Activated T-helper 17 cell treated with anti-CD3 and anti-CD28 coated beads, Interleukin-2, amount 50 U/mL, for 72 hours (primary cell): ENCODE measurements at places on chromosomes 5 and 9.
A peak's percentile ranks its signal among the peaks of the same experiment; 100 is the strongest.

DNA sequence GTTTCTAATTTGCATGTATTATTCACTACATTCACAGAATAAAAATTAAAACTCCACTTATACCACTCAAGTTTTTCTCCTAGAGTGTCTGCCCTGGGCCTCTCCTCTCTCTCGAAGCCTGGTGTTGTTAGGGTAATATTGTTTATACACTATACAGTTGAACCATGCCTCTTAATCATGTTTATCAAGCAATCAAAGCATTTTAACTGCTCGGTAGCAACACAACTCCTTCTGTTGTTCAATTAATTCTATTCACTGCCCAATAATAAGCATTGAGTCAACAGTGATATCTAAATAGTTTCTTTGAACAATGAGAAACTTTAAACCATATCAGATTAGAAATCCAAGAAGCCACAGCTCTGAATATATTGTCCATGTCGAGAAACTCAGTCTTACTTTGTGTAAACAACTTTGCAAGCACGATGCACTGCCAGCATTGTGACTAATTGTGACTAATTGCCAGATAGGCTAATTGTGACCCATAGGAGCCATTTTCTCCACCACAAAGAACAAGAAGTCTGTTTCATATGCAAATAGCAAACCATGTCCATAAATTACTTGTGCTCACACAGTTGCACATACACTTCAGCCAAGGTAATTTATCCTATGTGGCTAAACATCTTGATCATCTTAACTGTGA lies at the start of gene DNAH5:
TSS of gene DNAH5 (minus strand) at position 129 of the 640 bp plus-strand sequence. CDS start 250 bp downstream, outside the sequence.
- ATAC-seq: no peak

DNA sequence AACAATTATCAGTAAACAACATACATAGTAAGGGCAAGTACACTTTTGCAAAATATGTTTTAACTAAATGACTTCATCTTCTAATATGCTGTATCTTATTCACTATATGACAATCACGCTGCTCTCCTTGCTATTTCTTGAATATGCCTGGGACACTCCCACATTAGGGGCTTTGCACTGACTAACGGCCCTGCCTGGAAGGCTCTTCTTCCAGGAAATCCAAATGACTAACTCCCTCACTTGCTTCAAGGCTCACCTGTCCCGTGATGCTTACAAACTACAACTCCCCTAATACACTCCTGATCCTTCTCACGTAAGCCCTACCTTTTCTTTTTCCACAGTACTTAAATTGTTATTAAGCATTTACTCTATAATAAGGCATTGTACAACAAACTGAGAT lies 10.6 kb downstream of the ERP44 start:
- peak; percentile 58 for ATAC-seq

GRCh38 chr5:157516006-157516405 lies 56.0 kb downstream of the NIPAL4 start:
- peak; percentile 92 for ATAC-seq

DNA sequence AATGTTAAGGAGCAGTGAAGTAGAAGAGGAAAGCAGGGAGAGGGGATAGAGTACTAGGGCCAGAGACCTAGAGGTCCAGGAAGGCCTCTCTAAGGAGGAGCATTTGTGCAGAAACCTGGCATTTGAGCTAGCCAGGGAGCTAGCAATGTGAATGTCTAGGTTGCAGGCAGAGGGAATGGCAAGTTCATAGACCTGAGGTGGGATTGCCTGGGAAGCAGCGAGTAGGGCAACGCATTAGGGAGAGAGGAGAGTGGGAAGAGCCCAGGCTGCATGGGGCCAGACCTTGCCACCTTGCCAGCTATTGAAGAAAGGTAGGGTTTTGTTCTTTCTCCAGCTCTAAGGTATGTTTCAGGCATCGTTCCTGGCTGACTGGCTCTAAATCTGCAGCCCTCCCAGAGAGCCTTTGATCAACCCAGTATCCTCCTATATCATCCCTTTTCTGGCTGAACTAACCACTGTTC lies 54.0 kb downstream of the SLC22A5 start:
- no peak for ATAC-seq

DNA sequence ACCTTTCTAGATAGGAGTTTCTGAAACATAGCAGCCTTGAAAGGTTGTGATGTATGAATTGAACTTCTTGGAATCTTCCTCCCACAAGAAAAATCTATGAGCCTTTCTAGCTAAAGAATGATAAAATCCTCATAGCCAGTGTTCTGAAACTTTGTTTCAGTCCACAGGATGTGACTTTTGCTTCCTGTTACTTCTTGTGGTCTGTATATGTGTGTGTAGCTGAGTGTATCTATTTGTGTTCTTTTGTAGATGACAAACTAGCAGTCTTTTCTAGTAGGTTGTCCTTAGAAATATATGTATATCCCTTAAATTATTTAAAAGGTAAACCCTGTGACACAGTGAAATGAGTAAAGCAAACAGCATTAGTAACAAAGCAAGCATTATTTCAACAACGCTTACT lies 188.8 kb downstream of the MRPS30 start:
- no peak for ATAC-seq

DNA sequence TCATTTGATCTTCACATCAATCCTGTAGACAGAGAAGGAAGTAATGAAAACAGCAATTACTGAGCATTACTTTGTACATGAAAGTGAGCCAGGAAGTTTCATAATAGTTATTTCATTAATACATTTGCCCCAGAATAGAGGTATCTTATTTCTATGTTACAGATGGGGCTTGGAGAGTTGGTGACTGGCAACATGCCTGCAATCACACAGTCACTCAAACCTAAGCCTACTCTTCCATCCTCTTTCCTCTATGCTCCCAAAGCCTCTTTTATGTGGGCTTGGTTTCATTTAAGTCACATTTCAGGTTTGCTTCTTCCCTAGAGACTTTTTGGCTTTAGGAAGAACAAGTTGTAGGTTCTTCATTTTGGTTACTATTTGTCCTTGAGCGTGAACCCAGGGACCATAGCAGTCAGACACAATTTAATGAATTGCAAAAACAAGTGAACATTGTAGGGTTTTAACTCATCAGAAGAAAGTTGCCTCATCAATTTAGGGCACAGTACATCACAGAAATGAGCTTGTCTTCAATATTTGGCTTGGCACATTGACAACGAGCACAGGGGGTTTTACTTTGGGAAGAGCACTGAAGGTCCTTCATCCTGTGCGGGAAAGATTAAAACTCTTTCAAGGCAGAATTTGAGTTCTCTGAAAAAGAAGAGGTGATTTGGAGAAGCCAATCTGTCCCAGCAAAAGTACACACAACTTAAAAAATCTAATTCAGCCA lies 381.1 kb downstream of the TMEM38B start:
- no peak for ATAC-seq

DNA sequence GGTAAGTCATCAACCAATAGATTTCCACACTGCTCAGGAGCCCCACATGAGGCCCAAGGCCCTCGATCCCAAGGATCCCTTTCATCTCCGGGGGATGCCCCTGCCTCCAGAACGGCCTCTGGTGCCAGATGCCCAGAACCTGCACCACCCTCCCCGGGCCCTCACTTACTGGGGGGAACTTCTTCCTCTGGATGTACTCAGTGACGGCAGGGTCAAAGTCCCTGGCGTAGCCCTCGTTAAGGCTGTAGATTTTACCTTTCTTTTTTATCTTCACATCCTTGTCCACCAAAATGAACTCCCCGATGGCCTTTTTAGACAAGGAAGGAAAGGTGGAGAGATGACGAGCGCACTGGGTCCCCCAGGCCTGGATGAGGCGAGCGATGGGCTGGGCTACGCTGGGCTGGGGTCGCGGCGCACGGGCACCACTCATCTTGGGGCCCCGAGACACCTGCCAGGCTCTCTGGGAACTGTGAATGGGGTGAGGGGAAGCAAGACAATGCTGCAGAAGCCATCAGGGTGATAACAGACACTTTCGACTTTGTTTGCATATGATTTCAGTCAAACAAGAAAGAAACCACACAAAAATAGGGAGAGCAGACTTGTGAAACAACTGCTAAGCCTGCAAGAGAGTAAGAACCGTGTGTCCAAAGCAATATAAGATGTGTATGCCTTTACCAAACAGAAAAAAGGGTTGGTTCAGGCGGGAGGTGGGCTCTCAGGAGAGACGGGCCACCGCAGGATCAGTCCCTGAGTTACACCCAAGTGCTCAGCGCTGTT lies 13.2 kb upstream of the FBP2 start:
- ATAC-seq: no peak

DNA sequence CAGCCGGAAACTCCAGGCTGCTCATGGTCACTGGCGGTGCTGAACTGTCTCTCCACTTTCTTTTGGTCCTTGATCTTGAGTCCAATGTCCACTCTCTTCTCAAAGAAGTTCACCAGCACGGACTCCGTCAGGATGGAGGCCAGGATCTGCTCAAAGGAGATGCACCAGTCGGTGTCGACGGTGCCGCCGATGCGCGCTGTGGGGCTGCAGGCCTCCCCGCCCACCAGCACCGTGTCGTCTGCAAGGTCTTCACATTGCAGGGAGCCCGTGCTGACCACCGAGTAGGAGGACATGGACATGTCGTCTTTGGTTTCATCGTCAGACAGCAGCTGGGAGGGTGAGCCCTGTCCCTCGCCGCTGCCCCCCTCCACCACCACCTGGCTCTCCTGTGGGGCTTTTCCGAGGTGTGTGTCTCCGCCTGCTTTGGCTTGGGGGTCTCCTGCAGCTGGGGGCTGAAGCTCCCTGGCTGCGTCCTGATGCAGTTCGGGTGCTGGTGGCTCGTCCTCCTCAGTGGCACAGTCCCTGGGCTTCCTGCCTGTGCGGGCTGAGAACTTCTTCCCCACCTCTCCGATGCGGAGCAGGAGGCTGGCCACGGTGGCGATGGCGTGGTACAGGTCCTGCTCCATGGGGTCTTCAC lies 5.0 kb upstream of the MRNIP start:
- ATAC-seq: no peak

GRCh38 chr5:122121479-122122465 lies 7.6 kb upstream of the ZNF474 start:
- ATAC-seq: peak; percentile 32

- ATAC-seq: no peak
Measured at GRCh38 chr5:180470361-180470760, 23.8 kb upstream of the CNOT6 start.

GRCh38 chr9:108468364-108468763 lies 387.4 kb downstream of the ACTL7B start:
- no peak for ATAC-seq

DNA sequence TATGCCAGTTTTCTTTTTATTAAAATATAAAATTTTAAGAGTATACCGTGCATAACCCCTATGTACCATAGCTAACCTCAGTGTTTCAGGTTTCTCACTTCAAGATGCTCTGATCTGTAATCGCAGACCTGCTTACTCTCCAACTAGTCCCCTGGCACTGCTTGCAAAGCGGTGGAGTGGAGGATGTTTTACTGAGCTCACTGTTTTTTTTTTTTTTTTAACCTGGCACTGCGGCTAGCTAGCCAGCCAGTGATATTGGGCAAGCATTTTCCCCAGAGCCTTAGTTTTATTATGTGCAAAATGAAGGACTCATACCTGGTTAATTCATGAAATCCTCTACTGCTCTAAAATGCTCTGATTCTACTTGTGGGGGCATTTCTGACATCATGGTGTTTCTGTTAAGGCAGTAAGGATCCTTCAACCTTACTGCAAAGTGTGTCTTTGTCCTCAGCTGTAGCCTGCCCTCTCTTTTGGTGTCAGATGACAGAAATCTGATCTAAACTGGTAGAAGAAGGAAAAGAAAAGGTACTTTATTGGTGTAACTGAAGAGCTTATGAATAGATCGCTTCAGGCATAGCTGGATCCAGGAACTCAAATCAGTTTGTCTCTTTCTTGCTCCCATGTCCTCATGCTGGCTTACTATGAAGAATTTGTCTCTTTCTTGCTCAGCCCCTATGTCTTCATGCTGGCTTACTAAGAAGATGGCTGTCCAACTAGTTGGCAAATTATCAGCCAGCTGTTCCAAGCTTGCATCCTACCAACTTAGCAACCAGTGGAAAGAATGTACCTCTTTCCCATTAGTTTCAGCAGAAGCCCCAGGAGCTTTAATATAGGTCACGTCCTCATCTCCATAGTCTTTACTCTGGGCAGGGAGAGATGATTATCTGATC lies 59.8 kb downstream of the DOCK2 start:
- ATAC-seq: no peak

GRCh38 chr5:54234304-54234933 lies 76.0 kb downstream of the ARL15 start:
- no peak for ATAC-seq

GRCh38 chr9:121985792-121986494 lies 107.2 kb downstream of the TTLL11 start:
- no peak for ATAC-seq

DNA sequence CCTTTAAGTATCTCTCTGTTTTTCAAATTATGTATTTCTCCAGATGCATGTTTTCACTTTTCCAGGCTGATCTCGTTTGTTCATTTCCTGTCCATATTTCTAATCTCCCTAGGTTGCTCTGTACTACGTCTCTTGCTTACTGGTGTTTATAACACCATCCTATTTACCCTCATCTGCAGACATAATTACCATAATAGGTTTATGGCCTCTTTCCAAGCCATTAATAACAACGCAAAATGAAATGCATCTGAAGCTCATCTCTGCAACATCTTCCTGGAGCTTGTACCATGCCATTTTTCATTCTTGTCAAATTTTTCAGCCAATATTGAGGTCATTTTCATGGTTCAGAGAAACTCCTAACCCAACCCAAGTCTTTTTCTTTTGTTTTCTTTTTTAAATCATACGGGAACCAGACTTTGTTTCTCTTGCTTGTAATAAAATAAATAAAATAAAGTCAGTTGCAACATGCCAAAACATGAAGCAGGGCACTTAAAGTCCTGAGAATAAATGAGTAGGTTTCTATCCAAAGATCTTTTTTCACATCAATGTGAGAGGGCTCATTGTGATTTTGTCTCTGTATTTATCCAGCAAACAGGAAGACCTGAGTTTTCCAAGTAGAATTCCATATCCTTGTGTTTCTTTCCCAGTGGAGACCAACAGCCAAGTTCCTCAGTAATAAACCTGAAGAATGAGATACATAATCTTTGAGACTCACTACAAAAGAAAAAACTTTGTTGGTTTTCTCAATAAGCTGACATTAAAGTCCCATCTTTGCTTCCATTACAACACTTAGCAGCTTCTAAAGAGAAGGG lies 37.0 kb downstream of the DPYSL3 start:
- ATAC-seq: no peak
